Osteocyte (in vitro differentiated cells): ENCODE measurements at places on chromosomes 16 and 17. TPM values are rescaled to one million over a fixed set of nuclear protein-coding genes. Genes with fewer than 3 reads are reported as not detected.

PIGL gene
- total RNA-seq, result 28.6 and 31.0 TPM in 2 replicates

ADAMTS18 gene
- not detected in 2 replicates for total RNA-seq

KRTAP1-1 gene
- total RNA-seq, result not detected in 2 replicates

DHRS11 gene
- 7.1 TPM in 2 replicates for total RNA-seq

MPV17L gene
- total RNA-seq, result 0.47 and 1.3 TPM in 2 replicates

DNA sequence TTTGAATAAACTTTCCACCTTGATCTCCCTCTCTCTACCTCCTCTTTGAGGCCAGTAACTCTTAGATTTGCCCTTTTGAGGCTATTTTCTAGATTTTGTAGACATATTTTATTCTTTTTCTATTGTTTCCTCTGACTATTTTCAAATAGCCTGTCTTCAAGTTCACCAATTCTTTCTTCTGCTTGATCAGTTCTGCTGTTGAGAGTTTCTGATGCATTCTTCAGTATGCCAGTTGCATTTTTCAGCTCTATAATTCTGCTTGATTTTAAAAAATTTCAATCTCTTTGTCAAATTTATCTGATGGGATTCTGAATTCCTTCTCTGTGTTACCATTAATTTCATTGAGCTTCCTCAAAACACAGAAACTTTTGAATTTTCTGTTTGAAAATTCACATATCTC is 257.5 kb downstream of the HAPSTR1 start:
- DNase-seq, result no peak

DNA sequence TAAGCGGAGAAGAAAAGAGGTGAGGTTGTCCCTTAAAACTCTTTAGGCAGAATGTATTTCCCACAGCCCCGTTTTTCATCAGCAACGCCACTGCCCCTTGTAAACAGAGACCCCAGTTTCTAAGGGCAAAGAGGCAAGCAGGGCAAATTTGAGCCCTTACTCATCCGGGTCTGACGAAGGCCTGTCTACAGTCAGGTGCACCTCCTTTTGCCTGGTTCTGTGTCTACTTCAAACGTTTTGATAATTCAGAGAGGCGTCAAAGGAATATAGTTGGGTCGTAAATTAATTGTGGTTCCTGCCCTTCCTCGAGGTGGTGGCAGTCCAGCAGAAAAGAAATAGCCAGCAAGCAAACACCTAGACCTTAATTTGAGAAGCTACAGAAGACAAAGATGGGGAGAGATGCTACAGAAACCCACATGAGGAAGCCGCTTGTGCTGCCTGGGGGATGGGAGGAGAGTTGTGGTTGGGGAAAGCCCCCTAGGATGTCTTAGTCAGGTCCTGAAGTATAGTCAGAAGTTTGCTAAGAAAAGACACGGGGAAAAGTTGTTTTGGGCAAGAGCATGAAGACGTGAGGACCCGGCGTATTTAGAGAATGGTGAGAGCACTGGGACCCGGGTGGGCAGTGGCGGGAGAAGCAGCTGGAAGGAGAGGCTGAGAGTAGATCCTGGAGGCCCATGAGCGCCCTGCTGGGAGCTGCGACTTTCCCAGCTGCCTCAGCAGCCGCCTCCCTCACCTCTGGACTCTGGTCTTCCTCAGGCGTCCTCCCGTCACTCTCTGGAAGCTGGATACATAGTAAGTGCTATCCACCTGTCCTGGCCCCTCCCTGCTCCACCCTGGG is 2.4 kb downstream of the FBRS start:
- DNase-seq, result no peak

- no peak for DNase-seq
These were observed 99.4 kb downstream of the IRF8 start for GRCh38 chr16:85998171-85998867.

DNA sequence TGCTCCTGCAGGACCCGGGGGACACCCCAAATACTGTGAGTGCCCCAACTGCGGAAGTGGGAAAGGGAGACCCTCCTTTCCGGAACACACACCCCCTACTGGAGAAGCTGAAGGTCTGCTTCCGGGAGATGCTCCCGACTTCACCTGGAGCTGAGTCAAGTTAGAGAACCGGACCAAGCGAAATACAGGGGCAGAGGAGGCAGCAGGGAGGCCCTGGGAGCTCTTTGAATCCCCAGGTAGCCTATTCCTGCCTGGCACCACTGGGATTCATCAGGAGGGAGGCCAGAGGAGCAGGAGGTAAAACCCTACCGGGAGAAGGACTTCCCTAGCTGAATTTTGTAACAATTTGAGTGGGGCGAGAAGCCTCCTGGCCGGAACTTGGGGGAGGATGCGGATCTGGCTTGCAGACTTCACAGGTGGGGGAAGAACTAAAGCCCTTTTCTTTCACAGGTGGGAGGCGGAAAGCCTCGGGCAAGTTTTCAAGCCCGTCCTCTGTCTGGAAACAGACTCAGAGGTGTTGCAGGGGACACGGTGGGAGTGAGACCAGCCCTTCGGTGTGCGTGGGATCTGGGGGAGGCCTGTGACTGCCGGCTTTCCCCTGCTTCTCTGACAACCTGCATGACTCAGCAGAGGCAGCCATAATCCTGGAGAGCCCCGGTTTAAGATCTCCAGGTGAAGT is 22.4 kb upstream of the TEKT1 start:
- DNase-seq, result no peak

- DNase-seq, result no peak
These were observed 67.2 kb upstream of the CIBAR2 start for GRCh38 chr16:85179344-85180046.

DNA sequence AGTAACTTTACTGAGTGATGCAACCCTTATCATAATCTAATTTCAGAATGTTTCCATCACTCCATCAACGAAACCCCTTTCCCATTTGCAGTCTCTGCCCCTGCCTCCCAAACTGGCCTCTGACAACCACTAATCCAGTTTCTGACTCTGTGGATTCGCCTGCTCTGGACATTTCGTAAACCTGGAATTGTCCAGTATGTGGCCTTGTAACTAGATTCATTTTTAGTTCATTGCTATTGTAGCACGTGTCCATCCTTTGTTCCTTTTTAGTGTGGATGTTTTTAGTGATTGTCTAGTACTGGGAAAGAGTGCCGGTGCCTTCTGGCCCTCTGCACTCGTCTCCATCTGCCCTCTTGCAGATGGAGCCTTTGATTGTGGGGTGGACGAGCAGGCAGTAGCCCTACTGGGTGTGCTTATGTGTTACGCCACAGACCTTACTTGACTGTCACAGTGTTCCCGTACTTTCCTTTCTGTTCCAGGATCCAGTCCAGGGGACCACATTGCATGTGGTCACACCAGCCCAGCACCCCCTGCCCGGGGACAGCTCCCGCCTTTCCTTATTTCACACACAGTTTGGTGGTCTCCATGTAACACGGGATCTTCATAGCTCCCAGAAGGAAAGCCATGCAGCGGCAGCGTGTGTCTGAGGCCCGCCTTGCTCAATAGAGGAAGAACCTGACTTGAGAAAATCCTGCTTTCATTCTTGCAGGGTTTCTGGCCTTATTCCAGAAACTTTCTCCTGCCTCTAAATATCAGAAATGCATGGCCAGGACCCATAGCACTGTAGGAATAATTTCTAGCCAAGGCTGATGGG is 8.8 kb downstream of the KIAA0513 start:
- no peak for DNase-seq

GRCh38 chr17:72111336-72111923 is 9.4 kb upstream of the SOX9 start:
- no peak for DNase-seq

DNA sequence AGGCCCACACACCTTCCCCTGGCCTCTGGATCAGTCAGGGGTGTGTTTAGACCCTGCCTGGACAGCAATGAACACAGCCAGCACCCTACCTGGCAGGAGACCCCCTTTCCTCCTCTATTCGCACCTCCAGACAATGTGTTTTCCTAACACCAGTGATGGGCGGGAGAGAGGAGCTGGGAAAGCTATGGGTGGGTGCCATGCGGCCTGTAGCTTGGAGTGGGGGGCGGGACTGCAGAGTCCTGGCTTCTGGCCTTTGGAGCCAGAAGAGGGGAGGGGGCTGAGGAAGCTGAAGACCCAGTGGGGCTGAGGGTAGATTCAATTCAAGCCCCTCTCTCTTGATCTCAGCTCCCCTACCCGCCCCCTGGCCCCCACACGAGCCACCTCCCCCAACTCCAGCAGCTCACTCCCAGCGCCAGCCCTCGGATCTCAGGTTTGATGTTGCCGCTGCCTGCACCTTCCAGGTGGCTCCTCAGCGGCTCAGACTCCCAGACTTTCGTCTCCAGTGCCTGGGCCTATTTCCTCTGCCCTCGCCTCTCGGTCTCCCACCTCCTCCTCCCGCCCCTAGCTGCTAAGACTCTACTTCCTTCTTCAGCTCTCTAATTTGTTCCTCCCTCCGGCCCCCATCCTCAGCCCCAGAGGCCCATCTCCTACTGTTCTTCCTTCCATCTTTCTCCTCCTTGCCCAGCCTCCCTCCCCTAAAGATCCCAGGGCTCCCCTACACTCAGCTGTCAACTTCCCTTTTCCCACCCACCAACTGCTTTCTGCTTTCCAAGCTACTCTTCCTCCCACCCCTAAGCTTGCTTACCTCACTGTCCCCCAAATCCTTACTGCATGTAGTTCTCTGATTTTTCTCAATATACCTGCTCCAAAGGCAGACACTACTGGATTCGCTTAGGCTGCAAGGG is 6.8 kb upstream of the SP6 start:
- no peak for DNase-seq

DNA sequence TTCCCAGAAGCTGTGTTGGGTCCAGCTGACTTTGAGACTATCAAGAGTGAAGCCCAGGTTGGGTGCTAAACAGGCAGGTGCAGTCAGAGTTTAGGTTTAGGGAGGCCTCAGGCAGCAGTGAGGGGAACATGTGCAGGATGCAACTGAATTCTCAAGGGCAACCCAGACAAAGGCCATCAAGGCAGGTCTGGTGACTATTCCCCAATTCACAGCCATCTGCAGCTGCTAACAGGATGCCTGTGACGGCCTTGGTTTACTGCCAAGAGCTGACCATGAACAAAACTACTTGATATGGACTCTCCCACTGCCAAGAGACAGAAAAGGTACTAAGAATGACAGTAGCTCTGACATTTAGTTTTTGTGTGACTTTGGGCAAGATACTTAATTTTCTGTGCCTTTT is 45.2 kb upstream of the BCAR1 start:
- no peak for DNase-seq

DNA sequence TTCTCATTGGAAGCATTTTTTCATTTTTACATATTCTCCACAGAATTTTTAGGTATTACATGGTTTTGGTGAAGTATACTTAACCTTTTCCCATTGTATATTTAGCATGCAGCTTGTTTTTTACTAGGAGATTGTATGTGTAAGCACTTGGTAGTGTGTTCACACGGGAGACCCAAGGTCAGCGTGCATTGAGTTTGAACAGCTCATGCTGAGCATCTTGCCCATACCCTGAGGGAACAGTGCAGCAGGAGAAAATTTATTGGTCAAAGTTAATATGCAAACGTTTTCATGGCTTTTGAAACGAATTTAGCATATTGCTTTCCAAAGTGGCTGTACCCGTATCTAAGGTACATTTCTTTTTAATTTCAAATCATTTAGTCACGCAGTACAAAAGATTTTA is 168.7 kb downstream of the MRTFB start:
- DNase-seq, result no peak

GRCh38 chr17:28725166-28725659 is 820 bp downstream of the TLCD1 start:
- DNase-seq, result no peak

DNA sequence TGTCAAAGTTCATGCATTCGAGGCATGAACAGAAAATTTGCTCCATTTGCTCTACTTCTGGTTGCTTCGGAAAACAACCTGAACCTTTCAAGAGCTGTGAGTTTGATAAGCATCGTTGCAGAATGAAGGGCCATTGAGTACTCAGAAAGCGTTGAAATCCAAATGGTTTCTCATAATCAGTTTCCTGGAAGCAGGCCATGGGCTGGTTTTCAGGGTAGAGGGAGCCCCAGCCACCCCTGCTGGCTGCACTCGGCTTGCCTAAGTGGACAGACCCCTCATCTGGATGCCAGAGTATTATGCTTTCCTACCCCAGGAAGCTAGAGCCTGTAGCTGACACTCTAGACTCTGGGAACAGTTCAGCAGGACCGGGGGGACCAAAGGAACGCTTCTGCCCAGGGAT is 24.4 kb downstream of the SCNN1G start:
- no peak for DNase-seq

DNA sequence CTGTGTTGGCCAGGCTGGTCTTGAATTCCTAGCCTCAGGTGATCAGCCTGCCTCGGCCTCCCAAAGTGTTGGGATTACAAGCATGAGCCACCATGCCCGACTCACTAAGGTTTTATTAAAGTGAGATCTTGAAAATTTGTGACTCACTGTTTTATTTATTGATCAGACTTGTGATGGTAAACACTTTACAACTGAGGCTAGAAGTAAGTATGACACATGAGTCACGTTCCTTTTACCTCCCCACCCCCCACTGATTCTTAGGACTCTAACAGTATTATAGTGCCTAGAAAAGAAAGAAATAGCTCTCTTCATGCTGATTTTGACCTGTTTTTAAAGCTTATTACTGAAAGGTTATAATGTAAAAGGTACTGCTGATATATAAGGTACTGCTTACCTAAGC is 160.6 kb downstream of the TANC2 start:
- no peak for DNase-seq
